ENCODE measurements at places on chromosomes 5 and 9. TPM values are rescaled to one million over a fixed set of nuclear protein-coding genes. Genes with fewer than 3 reads are reported as not detected.

GRCh38 chr9:105978336-105978735 lies 284.0 kb downstream of the TMEM38B start:
- no peaks in the 10 kb centered on the region for H3K36me3 ChIP-seq
- DNase-seq, result no peak
- no peak overlapping the region for H3K4me3 ChIP-seq
- H3K27ac ChIP-seq, result no peak overlapping the region
- H3K4me1 ChIP-seq, result peaks cover 2% of the 10 kb centered on the region

GRCh38 chr9:130446101-130446861 lies 1.5 kb downstream of the ASS1 start:
- H3K4me1 ChIP-seq, result peaks cover 36% of the 10 kb centered on the region
- H3K27me3 ChIP-seq, result no peaks in the 10 kb centered on the region
- H3K36me3 ChIP-seq, result no peaks in the 10 kb centered on the region
- H3K4me3 ChIP-seq, result peak overlapping the region; percentile 76

The MSMP gene
- total RNA-seq, result not detected

DNA sequence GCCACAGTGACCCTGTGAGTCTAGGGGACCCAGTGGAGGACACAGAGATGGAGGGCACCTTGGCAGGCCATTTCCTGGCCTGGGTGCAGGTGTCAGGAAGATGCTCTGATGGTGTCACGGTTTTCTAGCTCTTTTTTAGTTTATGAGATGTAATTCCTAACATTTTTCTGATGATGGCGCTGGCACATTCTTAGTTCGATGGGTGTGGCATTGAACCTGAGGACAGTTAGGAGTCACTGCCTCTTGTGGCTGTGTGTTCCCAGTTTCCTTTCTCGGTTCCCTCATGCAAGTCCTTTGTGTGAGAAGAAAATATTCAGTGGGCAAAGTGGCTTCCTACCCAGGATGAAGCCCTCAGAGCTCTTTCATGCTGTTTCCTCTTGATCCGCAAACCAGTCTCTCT lies 129.4 kb upstream of the ICE1 start:
- H3K27ac ChIP-seq, result no peak overlapping the region
- H3K27me3 ChIP-seq, result no peaks in the 10 kb centered on the region
- H3K4me1 ChIP-seq, result peaks cover 8% of the 10 kb centered on the region
- no peak overlapping the region for H3K4me3 ChIP-seq
- no peaks in the 10 kb centered on the region for H3K36me3 ChIP-seq

DNA sequence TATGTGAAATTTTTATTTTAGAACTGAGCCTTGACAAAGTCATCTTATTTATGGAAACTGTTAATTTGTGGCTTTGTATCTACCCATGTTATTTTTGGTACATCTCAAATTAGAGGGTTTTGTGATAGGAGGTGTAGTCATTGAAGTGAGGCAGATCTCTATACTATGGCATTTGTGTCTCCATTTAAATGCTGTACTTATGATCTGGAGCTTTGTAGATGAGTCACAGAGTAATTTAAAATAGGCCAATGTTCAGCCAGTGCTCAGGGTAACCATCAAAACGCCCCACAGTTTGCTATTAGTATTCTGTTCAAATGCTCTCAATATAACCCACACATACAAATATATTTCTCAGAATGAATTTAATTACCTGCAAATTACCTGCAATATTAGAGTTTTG lies 351.5 kb upstream of the KLF9 start:
- DNase-seq, result no peak
- H3K27ac ChIP-seq, result no peak overlapping the region
- no peak overlapping the region for H3K4me3 ChIP-seq
- H3K36me3 ChIP-seq, result no peaks in the 10 kb centered on the region

DNA sequence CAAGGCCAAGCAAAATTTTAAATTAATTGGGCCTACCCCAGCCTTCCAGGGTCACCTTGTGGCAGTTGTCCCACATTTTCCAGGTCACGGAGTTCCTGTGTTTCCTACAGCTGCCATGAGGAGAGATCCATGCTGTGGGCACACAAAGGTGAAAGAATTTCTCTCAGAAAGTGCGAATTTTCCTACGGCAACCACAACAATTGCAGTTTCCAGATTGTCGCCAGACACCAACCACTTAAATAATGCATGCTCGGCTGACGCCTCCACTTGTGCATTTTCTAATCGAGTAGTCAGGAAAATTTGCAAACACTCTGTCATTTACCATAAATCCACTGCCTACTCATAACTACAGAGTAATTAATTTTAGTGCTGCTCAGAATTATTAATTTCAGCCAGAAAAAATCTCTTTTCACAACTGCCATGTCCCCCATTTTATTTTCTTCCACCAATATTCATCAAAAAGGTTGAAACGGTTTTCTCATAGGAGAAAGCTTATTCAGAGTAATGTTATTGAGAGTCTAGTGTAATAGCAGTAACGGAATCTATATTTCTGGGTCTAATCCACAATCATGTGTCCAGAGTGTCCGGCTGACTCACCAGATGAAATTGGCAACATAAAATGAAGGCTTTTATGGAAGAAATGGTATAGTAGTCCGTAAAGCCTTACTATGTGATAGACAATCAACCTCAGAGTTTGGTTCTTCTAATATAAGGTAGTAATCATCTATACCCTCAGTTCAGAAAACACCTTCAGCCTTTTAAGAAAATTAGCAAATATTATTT lies 389.8 kb downstream of the NR2F1-AS1 start:
- H3K27me3 ChIP-seq, result no peaks in the 10 kb centered on the region
- DNase-seq, result no peak
- H3K4me1 ChIP-seq, result peaks cover 4% of the 10 kb centered on the region

DNA sequence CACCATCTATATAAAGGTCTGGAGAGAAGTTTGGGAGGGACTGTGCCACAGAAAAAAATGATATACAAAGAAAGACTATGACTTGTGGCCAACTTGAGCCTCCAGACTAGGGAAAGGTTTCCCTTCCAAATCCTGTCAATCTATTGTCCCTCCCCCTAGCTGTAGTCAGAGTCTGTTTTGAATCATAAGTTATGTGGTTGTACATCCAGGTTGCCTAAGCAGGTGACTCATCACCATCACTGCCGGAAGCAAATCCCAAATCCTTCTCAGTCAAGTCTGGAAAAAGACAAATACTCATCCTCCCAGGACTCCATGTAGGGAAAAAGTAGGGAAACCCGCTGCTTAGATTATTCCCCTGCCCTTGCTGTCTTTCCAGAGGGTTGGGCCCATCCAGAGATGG lies 235.7 kb downstream of the CDK5RAP2 start:
- H3K27me3 ChIP-seq, result no peaks in the 10 kb centered on the region
- no peak overlapping the region for H3K4me3 ChIP-seq
- H3K4me1 ChIP-seq, result no peaks in the 10 kb centered on the region
- H3K36me3 ChIP-seq, result no peaks in the 10 kb centered on the region

DNA sequence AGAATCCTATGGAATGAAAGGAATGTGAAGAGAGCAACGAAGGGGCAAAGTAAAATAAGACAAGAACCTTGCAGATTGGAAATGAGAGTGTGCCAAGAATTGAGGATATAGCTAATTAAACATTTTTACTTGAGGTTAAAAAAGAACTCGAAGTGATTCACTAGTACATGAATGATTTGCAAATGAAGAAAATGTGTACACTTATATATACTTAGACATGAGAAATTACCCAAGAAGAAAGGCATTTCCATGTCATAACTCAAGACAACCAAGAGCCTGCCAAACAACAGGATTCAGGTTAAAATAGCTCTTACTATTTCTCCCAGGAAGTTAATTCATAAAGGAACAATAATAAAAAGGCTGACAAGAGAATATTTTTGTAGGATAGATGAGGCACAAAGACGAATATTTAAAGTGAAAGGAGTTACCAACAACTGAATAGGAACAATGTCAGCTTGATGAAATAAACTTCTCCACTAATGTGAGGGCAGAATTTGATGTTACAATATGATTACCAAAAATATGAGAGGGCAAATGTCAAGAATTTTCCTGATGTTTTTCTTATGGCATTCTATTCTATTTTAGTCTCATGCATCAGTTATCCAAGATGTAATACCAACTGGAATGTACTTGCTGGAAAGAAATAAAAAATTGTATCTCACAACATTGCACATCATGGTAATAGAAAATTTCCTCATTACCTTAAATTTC lies 18.9 kb upstream of the NPR3 start:
- H3K36me3 ChIP-seq, result no peaks in the 10 kb centered on the region
- H3K27ac ChIP-seq, result no peak overlapping the region
- no peak overlapping the region for H3K4me3 ChIP-seq
- H3K27me3 ChIP-seq, result no peaks in the 10 kb centered on the region
- no peak for DNase-seq
- peaks cover 1% of the 10 kb centered on the region for H3K4me1 ChIP-seq

GRCh38 chr5:113199122-113199905 lies 222.7 kb downstream of the DCP2 start:
- no peak overlapping the region for H3K27ac ChIP-seq
- H3K4me1 ChIP-seq, result peaks cover 13% of the 10 kb centered on the region
- no peak overlapping the region for H3K4me3 ChIP-seq

GRCh38 chr9:126375386-126375785 lies 48.8 kb downstream of the MVB12B start:
- H3K27ac ChIP-seq, result no peak overlapping the region
- H3K4me3 ChIP-seq, result no peak overlapping the region
- H3K4me1 ChIP-seq, result peaks cover 5% of the 10 kb centered on the region
- no peaks in the 10 kb centered on the region for H3K27me3 ChIP-seq
- no peak for DNase-seq

The CATSPER3 gene
- total RNA-seq, result 0.63 TPM

DNA sequence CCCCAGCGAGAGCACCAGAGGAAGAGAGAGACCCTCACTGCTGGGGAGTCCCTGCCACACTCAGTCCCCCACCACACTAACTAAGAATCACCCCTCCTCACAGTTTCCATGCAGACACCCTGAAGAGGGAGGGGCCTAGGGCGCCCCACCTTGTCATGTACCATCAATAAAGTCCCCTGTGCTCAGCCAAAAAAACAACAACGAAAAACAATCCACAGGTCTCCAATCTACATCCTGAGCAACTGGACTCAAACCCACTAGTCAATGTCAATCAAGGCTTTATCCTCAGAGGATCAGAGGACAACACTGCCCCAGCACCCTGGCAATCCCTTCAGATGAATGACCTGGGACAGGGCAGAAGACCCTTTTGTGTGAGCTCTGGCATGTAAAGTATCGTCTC lies 210.1 kb upstream of the MSX2 start:
- no peak for DNase-seq
- H3K27me3 ChIP-seq, result no peaks in the 10 kb centered on the region
- H3K27ac ChIP-seq, result no peak overlapping the region
- H3K36me3 ChIP-seq, result no peaks in the 10 kb centered on the region
- H3K4me3 ChIP-seq, result no peak overlapping the region
